HT1080 (cell line): ENCODE measurements at places on chromosomes 4 and X.
A peak's percentile ranks its signal among the peaks of the same experiment; 100 is the strongest.

DNA sequence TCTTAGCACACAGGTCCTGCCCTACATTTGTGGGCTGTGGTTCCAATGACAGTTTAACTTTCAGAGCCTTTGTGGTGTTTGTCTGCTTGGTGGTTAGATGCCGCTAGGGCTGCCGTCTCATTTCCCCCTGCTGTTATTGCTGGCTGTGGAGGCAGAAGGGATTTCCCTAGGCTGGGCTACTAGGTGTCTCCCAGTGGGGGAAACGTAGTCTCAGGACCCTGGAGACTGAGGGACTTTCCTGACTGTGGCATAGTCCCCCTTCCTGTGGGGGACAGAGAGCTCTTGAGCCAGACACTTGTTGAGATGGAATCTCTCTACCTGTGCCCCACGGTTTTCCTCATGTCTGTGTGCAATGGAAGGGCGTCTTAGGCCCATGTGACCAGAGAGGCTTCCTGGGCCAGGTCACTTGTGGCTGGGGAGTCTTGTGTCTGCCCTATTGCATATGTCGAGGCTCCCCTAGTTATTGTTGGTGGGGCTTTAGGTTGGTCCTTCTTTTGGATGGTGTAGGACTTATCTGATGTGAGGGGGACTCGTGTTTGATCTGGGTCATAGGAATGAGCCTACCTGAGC is 68.2 kb downstream of the ARHGAP10 start:
- no peak for DNase-seq

DNA sequence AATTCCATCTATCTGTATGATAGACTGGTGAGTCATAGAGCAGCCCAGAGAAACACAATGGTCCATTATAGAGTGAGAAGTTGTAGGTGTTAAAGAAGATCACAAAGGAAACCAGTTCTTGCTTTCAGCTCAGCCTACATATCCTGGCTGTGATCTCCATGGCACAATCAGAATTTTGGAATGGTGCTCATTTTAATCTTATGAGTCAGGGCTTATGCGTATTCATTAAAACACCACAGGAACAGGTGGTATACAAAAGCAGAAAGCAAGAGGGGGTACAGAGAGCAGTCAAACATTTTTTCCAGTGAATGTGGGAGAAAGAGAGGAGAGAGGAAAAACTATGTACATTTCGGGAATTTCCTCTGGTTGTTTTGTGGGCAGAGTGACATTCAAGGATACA is 126.9 kb downstream of the MFAP3L start:
- peak; percentile 99 for DNase-seq

DNA sequence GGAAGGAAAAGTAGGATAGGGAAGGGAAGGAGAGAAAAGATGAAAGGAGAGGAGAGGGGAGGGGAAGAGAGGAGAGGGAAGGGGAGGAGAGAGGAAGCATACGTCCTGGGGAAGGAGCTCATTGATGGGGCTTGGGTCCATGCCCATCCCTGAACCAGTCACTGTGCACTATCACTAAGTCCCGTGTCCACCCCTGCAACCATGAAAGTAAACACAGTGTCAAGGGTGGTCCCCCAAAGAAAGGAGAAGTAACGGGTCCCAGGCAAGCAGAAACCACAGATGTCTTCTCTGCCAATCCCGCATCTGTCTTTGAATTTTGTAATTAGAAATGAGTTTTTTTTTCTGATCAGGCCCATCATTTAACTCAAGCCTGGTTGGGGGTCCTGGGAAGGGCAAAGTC is 55.2 kb downstream of the LGI2 start:
- no peak for DNase-seq

GRCh38 chr4:65845199-65845773 is 175.0 kb upstream of the EPHA5 start:
- no peak for DNase-seq

GRCh38 chrX:15271757-15272156 is 1.9 kb upstream of the ASB9 start:
- no peak for DNase-seq

DNA sequence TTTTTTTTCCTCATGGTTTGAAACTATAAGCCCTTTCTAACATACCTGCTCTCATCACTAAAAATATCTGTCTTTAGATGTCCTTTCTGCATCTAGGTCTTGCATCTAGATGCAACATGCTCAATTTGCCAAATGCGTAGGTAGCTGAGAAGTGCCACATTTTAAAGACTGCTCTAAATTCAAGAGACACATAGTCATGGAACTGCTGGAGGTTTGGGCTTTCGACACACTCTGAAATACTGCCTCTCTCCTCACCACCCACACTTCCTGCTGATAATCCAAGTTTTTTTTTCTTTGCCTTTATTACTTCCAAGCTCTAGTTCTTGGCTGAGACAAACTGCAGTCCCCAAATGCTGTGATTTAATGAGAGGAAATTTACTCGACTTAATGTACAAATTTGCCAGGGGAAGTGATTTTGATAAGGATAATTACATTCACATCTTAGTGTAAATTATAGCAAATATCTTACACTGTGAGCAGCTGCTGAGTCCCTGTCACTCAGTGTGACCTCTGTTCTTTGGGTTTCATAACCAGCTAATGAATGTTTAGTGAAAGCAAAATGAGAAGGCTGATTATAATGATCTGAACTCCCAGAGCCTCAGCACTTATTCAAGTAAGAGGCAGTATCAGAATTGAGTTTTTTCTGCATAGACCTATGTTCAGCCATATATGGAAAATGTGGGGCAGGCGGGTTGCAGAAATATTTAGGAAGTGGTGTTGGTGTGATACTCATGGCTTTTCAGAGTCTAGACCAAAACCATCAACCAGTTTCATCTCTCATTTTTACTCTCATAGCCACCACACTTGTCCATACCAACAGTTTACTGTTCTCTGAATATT is 31.3 kb downstream of the DRD5 start:
- DNase-seq, result no peak

GRCh38 chr4:119643306-119644042 is 14.9 kb upstream of the PDE5A start:
- DNase-seq, result no peak

DNA sequence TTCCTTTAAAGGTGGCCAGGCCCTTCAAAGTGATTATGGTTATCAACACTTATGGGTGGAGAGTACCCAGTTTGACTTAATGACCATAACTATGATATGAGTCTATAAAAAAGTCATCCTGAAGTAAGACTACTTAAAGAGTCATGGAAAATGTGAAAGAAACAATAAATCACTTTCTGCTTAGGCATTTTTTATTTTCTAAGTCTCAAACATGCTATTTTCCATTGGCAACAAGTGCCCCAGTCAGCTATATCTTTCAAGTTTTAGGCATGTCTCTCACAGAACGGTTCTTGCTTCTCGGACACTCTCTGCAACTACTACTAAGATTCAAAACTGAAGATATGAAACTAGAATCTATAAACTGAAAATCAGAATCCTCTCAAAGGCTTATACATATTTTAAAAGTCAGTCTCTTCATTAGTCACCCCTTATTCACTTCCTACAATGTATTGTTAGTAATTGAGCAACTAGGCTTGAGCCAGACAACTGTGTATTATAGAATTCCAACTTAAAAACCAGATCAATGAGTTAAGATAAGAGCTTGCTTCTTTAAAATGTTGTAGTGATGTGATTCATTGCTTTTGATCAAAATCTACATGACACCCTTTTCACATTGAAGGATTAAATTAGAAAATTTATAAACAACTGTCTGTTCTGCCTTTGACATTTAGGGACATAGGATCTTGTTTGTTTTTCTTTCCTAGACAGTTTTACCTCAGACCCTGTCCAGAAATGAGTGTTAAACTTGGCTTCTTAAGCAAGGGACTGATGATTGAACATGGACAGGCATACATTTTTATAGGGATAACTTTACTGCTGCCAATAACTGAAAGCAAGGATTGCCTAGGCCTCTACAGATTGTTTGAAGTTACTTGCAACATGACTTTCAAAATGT is 2.9 kb downstream of the ANTXR2 start:
- DNase-seq, result peak; percentile 23
